ENCODE measurements at places on chromosomes 5 and 9.
A peak's percentile ranks its signal among the peaks of the same experiment; 100 is the strongest.

DNA sequence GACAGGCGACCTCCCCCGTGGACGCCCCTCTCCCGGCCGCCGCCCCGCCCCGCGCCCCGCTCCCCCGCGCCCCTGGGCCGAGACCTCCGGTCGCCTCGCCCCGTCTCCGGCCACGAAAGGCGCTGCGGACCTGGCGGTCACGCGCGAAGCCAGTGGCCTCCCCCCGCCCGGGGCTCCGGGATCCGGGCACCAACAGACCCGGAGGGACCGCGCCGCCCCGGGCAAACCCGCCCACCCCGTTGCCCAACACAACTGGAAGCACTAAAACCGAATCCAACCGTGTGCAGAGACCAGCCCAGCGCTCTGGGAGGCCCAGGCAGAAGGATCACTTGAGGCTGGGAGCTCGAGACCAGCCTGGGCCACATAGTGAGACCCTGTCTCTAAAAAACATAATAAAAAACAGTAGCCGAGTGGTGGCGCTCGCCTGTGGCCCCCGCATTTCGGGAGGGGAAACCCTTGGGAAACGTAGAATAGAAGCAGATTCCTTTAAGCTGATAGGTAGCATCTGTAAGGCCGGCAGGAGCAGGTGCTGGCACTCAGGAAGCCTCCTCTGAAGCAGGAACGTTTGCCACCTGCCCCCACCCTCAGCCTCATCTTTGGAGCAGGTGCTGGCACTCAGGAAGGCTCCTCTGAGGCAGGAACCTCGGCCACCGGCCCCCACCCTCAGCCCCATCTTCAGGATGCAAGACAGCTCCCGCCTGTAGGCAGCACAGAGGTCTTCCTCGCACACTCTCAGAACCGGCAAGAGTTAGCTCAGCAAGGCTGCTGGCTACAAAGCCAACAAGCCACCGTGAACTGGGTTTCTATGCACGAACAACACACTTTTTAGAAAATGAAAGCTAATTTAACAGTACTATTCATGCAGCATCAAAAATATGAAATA, 4.6 kb upstream of the SLC9A3 start:
- DNase-seq = no peak

GRCh38 chr9:34508463-34508862, 14.3 kb downstream of the ENHO start:
- no peak for DNase-seq

GRCh38 chr5:87298692-87299362, 31.1 kb downstream of the RASA1 start:
- no peak for DNase-seq

DNA sequence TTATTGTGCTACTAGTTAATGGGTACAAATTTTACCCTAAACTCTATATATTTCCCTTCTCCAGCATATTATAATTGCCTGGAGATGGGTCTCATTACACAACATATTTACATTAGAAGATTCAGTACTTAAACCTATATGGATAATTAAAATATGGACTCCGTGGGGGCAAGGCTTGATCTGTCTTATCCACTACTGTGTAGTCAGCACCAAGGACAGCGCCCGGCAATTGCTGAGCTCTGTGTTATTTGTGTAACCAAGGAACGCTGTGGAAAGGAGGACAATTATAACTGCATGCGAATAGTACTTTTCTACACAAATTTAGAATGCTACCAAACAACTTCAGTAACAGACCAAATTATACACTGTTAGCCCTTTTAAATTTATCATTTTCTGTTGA, 77.7 kb downstream of the DNAH5 start:
- no peak for DNase-seq

GRCh38 chr9:93209097-93209496, 25.2 kb downstream of the WNK2 start:
- no peak for DNase-seq

DNA sequence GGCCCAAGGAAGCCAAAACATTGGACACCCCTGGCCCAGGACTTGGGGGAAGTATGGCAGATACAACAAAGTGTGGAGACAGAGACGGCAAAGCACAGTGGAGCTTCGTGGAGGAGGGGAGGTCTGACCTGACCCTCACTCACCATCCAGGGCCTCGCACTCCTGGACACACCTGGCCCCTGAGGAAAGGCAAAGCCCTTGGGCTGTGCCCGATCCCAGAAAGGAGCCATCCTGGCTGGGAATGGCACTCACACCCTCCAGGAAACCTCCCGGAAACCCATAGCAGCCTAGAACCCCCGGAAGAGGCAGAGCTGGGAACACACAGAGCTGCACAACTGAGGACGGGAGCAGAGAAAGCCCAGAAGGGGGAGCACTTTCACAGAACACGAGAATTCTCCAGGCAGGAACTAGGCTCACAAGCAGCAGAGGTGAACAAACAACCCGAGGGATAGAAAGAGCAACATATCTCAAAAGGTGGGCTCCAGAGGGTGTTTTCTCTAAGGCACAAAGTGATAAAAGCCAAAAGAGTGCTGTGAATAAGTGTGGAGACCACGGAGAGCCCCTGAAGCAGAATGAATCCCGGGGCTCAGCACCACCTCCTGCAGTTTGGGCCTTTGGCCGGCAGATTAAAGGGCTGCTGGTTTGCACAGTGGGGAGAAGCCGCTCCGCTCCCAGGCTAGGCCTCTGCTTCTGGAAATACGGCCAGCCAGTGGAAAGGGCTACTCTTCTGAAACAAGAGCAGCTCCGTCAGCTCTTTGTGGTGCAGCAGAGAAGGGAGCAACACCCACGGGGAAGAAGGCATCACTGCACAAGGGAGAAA, 108.2 kb downstream of the UBE2R2 start:
- DNase-seq = no peak

DNA sequence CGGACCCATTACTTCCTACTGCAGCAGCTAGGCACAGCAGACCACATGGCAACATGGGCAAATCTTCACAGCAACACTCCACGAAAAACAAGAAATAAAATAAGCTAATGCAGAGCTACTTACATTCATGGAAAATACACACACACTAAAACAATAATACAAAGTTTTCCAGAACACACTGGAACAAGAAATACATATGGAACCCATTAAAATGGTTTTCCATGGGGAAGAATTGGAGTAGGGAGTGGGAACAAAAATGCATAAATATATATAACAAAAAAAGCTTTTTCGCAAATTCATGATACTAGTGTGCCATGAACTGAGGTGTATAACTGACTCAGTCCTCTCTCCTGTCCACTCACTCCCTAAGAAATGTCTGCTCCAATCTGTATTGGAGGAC, 8.3 kb downstream of the ADAMTS12 start:
- no peak for DNase-seq

- no peak for DNase-seq
Observed at GRCh38 chr5:178403956-178404600, 171.5 kb upstream of the PHYKPL start.

GRCh38 chr5:168059131-168059530, 232.3 kb upstream of the WWC1 start:
- DNase-seq = no peak

DNA sequence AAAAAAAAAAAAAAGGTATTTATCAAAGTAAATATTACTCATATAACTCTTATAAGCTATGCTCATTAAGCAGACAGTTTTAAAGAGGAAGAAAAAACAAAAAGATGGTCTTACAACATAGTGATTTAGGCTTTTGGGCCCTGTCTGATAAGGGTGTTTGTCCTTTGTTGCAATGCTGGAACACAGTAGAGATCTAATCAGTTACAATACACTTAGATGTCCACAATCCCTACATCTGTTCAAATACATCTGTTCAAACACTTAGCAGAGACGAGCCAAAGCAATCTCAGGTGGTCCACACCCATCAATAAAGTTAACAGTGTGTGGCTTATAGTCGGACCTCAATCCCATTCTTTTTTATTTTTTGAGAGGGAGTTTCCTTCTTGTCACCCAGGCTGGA, 11.0 kb downstream of the PRXL2C start:
- DNase-seq = no peak

GRCh38 chr5:35924950-35925722, 13.3 kb downstream of the CAPSL start:
- peak; percentile 80 for DNase-seq

DNA sequence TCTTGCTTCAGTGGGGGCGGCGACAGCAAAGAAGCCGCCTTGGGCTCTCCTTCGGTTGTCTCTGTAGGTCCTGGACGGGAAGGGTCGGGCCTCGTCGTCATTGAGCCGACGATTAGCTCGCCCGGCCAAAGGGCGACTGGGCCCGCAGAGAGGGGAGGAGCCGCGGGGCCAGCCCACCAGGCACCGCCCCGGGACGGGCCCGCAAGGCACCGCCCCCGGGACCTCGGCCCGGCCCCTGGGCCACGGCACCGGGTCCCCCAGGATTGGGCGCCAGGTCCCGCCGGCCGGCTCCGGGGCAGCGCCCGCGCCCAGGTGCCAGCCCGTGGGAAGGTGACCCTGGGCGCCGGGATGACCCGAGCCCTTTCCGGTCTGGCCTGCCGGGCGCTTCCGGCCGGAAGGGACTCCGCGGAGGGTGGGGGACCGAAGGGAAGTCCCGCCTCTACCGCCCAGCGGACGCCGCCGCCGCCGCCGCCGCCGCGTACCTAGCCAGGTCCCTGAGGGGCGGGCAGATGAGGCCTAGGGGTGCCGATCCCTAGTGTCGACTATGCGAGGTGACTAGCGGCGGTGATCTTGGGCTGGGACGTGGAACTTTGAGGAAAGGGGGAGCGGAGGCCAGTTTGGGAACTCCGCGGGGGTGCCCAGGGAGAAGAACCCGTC, at the start of the genes GBA2 and RGP1:
GBA2 (minus strand) TSS at position 371 of the 657 bp plus-strand sequence. CDS start 524 bp downstream, outside the sequence.
RGP1 (plus strand) TSS at position 430 of the 657 bp plus-strand sequence. CDS start 469 bp downstream, outside the sequence.
- DNase-seq = peak; percentile 65

- no peak for DNase-seq
Observed at GRCh38 chr9:131465401-131465800, 37.3 kb upstream of the POMT1 start.

GRCh38 chr9:128847803-128848202, 18.2 kb upstream of the SPOUT1 start:
- no peak for DNase-seq

- no peak for DNase-seq
Observed at GRCh38 chr5:72871366-72872024, 55.0 kb downstream of the TNPO1 start.

GRCh38 chr9:4530375-4530774, 40.1 kb downstream of the SLC1A1 start:
- DNase-seq = no peak

- no peak for DNase-seq
Observed at GRCh38 chr5:91190314-91190690, 192.8 kb downstream of the ARRDC3 start.

GRCh38 chr5:20420991-20421595, 433.1 kb upstream of the CDH18 start:
- no peak for DNase-seq

DNA sequence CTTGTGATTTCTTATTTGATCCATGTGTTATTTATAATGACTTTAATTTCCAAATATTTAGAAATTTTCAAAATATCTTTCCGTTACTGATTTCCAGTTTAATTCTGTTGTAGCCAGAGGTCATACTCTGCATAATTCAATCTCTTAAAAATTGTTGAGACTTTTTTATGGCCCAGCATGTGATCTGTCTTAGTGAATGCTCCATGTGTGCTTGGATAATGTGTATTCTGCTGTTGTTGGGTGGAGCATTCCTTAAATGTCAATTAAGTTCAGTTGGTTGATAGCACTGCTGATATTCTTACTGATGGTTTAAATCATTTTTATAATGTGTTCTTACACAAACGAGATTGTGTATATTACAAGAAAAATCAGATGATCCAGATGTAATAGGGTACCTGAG, 180.8 kb downstream of the RGS3 start:
- no peak for DNase-seq

DNA sequence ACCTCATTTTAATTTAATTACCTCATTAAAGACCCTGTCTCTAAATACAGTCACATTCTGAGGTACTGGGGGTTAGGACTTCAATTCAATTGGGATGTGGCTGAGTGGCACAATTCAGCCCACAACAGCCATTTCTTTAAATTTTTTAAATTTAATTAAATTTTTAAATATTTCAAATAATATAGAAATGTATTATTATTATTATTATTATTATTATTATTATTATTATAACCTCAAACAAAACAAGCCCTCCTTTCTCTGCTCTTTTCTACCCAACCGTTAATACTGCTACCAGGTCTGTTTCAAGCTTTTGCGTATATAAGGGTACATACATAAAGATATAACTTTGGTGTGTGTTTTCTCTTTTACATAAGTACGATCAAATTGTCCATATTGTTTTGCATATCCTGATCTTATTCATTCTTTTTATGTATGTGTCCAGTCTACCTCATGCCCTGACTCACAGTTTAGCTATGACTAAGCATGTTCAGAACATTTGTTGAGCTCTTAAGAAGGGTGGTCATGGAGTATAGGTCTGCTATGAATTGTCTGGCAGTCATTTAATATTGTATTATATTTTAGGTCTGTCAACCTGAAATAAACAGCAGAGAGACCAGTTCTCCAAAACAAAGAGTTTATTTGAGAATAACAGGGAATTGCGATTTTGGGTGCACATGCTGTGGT, 16.1 kb upstream of the RAB14 start:
- DNase-seq = no peak

DNA sequence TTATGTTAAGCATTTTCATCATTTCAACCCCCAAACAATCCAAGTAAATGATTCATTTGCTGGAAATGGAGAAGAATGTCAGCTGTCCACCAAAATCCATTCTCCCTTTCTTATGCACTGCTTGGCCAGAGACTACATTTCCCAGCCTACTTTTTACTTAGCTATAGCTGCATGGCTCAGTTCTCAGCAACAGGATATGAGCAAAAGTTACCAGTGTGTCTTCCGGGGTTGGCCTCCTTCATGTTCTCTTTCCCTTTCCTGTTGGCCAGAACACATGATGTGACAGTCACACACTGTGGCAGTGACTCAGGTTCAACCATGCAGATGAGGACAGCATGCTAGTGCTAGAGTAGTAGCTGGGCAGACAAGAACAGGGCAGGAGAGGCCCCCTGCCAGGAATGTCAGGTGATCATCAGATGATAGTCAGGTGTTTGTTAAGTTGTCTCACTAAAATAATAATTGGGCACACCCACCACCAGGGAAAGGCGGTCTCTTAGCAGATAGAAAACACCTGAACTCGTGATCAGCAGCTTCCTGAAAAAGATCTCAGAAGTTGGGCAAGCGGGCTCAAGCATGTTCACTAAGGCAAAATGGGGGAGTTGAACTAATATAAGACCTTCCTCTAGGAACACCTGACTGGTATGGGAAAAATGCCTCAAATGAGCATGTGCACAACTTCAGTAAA, 12.2 kb downstream of the GPR150 start:
- DNase-seq = peak; percentile 52

DNA sequence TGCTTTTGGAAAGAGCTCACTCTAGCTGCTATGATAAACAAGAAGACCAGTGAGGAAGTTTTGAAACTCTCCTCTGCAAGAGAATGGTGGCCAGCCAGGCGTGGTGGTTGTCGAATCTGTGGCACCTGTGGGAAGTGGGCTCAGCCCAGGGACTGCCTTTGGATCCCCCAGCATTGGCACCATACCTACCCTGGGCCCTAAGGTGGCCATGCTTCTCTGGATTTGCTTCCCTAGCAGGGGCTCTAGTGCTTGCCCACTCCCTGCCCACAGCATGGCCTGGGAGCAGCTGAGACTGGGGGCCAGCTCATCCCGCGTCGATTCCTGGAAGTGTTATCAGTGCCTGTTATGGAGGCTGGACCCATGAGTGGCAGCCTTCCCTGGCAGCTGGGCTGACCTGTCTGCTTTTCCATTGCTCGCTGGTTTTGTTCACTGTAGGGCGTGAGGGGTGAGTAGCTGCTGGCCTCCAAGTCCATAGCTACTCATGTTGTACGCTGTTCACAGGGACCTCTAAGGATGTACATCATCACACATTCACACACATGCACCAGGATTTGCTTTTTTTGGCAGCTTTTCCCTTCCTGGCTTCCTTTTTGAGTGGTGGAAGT, 2.3 kb downstream of the SLC22A4 start:
- no peak for DNase-seq

Data from activated gamma-delta T cell treated with Interleukin-2 at 50 U/mL for 16 hours (primary cell).